ENCODE measurements at places on chromosomes 1 and 21.
A peak's percentile ranks its signal among the peaks of the same experiment; 100 is the strongest.

DNA sequence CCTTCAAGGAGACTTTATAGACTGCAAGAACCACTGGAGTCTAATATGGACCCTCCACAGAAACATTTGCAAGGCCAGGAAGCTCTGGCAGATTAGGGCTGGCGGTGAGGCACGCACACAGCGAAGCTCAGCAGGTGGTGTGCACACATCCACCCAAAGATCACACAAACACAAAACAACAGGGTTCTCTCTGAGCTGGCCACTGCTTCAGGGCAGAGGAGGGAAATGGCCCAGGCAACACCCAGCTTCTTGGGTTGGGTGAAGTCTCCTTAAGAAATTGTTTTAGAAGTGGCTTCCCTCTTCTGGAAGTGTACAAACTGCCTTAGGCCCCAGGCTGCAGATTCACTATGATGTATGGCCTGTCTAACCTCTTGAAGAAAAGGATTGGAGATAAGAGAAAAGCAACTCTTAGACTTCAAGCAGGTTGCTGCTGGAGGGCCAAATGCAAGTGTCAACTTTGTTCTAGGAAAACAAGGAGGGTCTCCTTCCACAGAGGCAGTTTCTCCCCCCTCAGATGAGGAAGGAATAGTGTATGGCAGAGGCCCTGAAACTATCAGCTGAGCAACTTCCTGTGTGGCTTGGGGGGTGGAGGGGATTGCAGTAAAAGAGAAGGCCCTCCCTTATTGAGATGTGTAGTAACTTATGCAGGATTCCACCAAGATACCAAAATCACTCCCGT lies 2.0 kb downstream of the RCSD1 start:
- DNase-seq: no peak

- DNase-seq: peak; percentile 63
These were observed 28.3 kb upstream of the A3GALT2 start for GRCh38 chr1:33349081-33349759.

DNA sequence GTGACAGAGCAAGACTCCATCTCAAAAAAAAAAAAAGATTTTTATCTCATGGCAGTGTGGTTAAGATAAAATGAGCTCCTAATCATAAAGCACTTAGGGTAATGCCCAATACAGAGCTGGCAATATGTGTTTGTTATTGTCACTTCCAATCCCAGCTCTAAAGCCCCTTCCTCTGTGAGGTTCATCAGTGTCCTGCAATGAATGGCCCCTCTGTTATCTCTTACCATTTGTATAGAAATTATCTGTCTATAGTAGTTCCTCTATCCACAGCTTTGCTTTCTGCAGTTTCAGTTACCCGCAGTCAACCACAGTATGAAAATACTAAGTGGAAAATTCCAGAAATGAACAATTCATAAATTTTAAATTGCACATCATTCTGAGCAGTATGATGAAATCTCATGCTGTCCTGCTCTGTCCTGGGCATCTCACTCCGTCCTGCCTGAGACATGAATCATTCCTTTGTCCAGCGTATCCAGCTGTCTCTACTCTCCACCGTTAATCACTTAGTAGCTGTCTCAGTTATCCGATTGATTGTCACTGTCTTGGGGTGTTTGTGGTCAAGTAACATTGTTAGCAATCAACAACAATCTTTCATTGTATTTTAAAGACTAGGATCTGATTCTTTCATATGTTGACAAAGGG lies 50.2 kb upstream of the DNAH14 start:
- no peak for DNase-seq

GRCh38 chr1:113934511-113935055 lies 5.5 kb downstream of the HIPK1 start:
- no peak for DNase-seq

DNA sequence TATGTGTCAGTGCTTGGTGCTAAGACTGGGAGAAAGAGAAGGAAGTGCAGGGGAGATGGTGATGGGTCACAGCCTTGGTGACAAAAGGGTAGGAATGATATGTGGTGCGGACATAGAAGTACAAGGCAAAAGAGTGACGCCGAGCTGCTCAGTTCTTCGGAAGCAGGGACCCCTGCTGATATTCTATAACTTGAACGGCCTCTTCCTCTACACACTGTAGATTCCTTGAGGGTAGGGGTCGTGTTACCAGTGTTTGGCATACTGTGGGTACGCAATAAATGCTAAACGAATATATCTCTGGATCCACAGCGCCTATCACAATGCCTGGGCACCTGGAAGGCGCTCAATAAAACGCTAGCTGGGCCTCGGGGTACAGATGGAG lies 488 bp downstream of the DBT start:
- DNase-seq: peak; percentile 44

DNA sequence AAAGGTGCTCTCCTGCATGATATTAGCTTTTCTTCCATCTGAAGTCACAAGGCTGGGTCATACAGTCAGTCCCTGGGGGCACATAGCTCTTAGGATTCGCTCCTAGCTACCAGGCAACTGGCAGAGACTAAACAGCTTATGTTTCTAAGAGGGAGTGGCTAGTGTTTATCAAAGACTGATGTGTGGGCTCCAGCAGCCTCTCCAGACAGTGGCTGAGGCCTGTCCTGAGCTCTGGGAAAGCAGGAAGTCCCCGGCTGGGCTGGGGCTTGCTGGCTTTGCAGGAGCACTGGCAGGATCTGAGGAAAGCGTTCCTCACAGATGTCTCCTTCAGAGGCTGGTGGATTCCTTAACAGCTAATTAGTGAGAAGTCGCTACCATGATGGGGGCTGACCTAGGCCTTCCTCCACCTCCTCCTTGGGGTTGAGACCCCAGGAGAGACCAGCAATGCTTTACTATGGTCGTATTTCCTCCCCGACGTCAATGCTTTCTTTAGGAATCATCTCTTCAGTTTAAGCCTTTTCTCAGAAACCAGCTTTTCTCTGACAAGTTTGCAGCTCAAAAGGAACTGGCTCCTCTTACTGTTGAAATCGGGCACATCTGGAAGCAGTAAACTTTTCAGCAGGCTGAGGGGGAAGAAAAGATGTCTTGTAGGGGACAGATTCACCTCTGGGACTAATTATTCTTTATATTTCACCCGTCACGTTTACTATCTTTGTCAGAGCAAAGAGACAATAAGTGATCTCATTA lies 33.5 kb upstream of the HHAT start:
- DNase-seq: peak; percentile 69

DNA sequence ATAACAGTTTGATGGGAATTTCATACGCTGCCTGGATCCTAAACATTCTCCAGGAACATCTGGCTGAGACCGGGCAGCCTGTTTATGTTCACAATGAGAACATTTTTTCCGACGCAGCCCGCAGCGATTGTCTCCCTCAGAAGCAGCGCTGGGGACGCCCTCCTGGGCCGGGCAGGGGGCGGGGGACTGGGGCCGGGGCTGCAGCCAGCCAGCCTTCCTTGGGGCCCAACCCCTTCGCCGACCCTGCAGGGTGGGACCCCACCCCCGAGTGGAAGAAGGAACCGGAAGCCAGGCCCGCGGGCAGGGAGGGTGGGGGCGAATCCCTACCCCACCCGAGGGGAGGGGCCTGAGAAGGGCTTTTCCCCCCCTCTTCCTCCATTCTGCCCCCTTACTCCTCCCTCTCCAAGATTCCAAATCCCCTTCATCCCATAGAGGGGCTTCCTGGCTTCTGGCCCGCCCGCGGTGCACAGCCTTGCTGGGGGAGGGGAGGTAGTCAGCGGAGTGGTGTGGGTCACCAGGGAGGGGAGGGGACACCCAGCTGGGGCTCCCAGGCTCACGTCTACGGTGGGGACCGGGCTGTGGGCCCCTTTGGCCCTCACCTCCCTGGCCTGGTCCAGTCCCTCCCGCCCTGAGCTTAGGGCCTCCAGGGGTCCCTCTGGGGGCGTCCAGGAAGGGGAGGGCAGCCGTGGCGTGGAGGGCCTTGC lies 60.6 kb downstream of the WNT9A start:
- peak; percentile 92 for DNase-seq

GRCh38 chr21:27380303-27380702 lies 413.4 kb upstream of the ADAMTS5 start:
- no peak for DNase-seq

- DNase-seq: no peak
These were observed 131.5 kb downstream of the MAST2 start for GRCh38 chr1:45934947-45935346.

DNA sequence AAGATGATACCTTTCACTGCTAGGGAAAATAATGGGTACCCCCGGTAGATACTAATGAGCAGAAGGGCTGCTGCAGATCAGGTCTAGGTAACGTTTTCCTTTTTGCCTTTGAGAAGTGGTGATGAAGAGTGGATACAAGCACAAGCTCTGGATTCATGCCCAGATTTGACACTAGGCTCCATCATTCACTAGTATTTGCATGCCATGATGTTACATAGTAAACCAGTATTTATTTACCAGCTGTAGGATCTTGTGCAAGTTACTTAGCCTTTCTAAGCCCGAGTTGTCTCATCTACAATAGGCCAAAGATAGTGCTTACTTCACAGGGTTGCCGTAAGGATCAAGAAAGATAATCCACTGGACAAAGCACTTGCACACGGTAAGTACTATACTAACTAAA lies 14.2 kb downstream of the PTPN14 start:
- DNase-seq: no peak
